ENCODE measurements at places on chromosomes 5 and 9. TPM values are rescaled to one million over a fixed set of nuclear protein-coding genes. Genes with fewer than 3 reads are reported as not detected.
A peak's percentile ranks its signal among the peaks of the same experiment; 100 is the strongest.

Gene SAPCD2
- 0.22 TPM for total RNA-seq

Gene F12
- 354 TPM for total RNA-seq

Gene PCDHGA12
- total RNA-seq, result 1.6 TPM

Gene IL7R
- 1.2 TPM for total RNA-seq

Gene PCDHGB7
- 3.7 TPM for total RNA-seq

Gene CAVIN4
- 0.13 TPM for total RNA-seq

Gene SCGB3A2
- total RNA-seq, result not detected

Gene NXNL2
- not detected for total RNA-seq

Gene VCAN
- 3.8 TPM for total RNA-seq

Gene SPATA31A6
- not detected for total RNA-seq

Gene RRAGA
- total RNA-seq, result 34.3 TPM

Gene IL6ST
- total RNA-seq, result 308 TPM

Gene ANKRD34B
- not detected for total RNA-seq

DNA sequence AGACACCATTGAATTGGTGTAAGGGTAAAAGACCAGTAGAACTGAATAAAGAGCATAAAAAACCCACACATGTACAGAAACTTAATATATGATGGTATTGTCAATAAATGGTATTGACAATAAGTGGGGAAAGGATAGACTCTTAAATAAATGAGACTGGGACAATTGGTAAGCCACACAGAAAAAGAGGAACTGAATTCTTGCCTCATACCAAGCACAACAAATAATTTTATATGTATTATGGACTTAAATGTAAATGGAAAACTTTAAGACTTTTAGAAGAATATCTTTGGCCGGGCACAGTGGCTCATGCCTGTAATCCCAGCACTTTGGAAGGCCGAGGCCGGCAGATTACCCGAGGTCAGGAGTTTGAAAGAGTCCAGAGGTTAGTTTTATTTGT, 37.9 kb upstream of the PPP2CA start:
- no peaks in the 10 kb centered on the region for H3K27me3 ChIP-seq
- H3K27ac ChIP-seq, result no peak overlapping the region
- no peak overlapping the region for H3K4me3 ChIP-seq
- no peaks in the 10 kb centered on the region for H3K4me1 ChIP-seq
- no peak for DNase-seq
- no peaks in the 10 kb centered on the region for H3K36me3 ChIP-seq

- no peaks in the 10 kb centered on the region for H3K36me3 ChIP-seq
- H3K4me1 ChIP-seq, result no peaks in the 10 kb centered on the region
- H3K27ac ChIP-seq, result no peak overlapping the region
Observed at GRCh38 chr5:147733075-147733474, 49.5 kb downstream of the JAKMIP2 start.

DNA sequence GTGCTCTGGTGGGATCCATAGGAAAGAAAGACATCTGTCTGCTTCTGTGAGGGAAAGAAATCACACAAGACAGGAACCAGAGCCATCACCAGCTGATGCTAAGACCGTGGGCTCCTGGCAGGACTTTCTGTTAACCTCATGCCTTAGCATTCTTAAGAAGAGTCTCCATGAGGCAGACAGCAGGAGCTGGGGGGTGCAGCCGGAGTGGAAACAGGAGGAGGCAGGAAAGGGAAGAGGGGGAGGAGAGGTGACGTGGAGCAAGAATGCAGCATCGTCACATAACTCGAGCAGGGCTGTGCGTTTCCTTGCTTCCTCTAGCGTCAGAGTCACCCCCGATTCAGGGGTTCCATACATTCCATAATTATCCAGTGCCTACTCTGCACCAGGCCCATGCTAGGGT, 53.6 kb downstream of the ERGIC1 start:
- H3K4me3 ChIP-seq, result no peak overlapping the region
- H3K27me3 ChIP-seq, result no peaks in the 10 kb centered on the region
- peak; percentile 69 for DNase-seq
- H3K27ac ChIP-seq, result peak overlapping the region; percentile 91

- peak overlapping the region; percentile 83 for H3K27ac ChIP-seq
- H3K36me3 ChIP-seq, result no peaks in the 10 kb centered on the region
- H3K4me1 ChIP-seq, result peaks cover 7% of the 10 kb centered on the region
- no peaks in the 10 kb centered on the region for H3K27me3 ChIP-seq
Observed at GRCh38 chr5:61332358-61332749, 296 bp downstream of the ZSWIM6 start.

DNA sequence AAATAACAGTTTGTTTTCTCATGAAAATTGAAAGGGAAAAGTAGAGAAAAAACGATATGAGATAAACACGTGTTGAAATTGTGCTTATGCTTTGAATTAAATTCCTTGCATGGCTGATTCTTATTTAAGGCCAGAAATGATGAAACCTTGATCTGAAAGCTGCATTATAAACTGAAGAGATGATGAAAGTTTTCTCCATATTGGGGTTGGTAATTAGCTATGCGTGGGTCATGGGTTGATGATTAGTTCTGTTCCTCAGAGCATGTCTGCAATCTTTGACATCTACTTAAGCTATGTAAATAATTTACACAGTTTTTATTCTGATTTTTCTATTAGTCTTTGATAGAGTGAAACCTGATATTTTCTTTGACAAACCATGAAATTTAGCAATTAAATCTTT, 264.1 kb downstream of the CD180 start:
- H3K4me1 ChIP-seq, result no peaks in the 10 kb centered on the region
- H3K36me3 ChIP-seq, result no peaks in the 10 kb centered on the region
- DNase-seq, result no peak
- H3K27ac ChIP-seq, result no peak overlapping the region
- no peak overlapping the region for H3K4me3 ChIP-seq

DNA sequence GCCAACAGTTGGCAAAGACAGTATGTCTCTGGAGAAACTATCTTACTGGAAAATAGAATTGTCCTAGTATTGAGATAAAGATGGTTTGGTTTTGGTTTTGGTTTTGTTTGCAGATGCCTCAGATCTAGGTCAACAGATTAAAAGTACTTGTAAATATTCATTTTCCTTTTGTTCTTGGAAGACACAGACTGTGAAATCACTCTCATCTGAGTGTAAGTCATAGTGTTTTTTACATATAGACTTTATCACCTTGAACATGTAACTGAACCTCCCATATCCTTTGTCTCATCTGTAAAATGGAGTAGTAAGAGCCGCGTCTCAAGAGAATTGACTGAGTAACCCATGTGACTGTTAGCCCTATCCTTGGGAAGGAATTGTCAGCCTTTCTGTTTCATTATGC, 34.3 kb downstream of the MAP3K1 start:
- no peak overlapping the region for H3K27ac ChIP-seq
- no peaks in the 10 kb centered on the region for H3K36me3 ChIP-seq
- H3K4me3 ChIP-seq, result no peak overlapping the region

DNA sequence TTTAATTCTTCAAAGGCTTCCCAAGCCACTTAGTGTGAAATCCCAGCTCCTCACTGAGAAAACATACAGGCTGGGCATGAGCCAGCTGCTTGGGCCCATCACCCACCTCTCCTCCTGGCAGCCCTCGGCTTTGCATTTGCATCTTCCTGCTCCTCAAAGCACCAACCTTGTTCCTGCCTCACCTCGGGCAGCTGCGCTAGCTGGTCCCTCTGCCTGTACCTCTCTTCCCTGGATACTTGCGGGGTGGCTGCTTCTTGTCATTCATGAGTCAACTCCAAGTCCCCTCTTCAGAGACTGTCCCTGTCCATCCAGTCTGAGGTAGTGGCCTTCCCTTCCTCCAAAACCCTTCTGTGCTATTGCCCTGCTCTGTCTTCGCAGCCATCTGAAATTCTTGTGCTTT, 116.1 kb upstream of the CXCL14 start:
- H3K4me3 ChIP-seq, result no peak overlapping the region
- no peak for DNase-seq
- H3K4me1 ChIP-seq, result no peaks in the 10 kb centered on the region
- H3K36me3 ChIP-seq, result no peaks in the 10 kb centered on the region
- H3K27me3 ChIP-seq, result no peaks in the 10 kb centered on the region
- no peak overlapping the region for H3K27ac ChIP-seq

- no peak overlapping the region for H3K27ac ChIP-seq
- no peaks in the 10 kb centered on the region for H3K27me3 ChIP-seq
- no peak overlapping the region for H3K4me3 ChIP-seq
- no peaks in the 10 kb centered on the region for H3K36me3 ChIP-seq
- H3K4me1 ChIP-seq, result peaks cover 10% of the 10 kb centered on the region
Observed at GRCh38 chr5:173862047-173862477, 26.1 kb upstream of the CPEB4 start.

DNA sequence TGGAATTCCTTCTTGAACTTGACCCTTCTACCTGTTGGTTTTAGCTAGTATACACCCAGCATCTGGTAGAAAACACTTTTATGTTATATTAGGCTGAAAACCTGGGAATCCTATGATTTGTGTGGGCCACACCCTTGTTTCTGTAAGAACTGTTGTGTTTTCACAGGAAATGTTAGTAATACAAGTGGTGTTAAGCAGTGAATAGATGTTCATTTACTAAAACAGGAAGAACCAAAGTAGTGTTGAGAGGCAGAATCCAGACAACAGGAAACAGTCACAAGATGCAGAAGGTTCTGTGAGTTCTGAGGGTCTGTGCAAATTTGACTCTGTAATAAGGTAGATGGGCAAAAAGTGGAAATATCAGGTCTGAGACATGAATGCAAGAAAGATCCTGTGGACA, 73.0 kb upstream of the RAI14 start:
- no peak overlapping the region for H3K27ac ChIP-seq
- no peak overlapping the region for H3K4me3 ChIP-seq
- no peaks in the 10 kb centered on the region for H3K27me3 ChIP-seq
- DNase-seq, result no peak
- no peaks in the 10 kb centered on the region for H3K36me3 ChIP-seq

DNA sequence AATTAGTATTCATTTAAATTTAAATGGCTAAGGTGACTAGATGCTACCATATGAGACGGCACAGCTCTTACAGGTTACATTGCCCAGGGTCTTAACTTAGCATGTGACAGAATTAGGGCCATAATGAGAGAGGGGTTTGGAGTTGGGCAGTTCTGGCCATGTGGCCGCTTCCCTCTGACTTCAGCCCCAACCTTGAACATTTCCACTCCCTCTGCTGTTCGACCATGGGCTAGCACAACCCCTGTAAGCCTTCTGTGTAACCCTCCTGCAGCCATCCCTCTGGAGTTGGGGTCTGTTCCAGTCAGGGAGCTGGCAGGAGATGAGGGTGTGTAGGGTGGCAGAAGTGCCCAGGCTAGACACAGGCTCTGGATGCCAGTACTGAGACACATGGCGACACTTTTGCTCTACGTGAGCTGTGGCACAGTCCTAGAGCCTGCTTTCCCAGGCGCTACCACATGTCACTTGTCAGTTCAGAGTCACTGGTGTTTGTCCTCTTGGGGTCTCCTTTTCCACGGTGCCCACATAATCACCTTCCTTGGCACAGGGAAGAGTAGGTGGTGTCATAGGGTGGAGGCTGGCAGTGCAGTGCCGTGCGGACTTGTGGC, 128.7 kb upstream of the PITX1 start:
- no peak for DNase-seq
- no peaks in the 10 kb centered on the region for H3K4me1 ChIP-seq
- no peaks in the 10 kb centered on the region for H3K27me3 ChIP-seq
- no peak overlapping the region for H3K27ac ChIP-seq
- H3K4me3 ChIP-seq, result no peak overlapping the region

DNA sequence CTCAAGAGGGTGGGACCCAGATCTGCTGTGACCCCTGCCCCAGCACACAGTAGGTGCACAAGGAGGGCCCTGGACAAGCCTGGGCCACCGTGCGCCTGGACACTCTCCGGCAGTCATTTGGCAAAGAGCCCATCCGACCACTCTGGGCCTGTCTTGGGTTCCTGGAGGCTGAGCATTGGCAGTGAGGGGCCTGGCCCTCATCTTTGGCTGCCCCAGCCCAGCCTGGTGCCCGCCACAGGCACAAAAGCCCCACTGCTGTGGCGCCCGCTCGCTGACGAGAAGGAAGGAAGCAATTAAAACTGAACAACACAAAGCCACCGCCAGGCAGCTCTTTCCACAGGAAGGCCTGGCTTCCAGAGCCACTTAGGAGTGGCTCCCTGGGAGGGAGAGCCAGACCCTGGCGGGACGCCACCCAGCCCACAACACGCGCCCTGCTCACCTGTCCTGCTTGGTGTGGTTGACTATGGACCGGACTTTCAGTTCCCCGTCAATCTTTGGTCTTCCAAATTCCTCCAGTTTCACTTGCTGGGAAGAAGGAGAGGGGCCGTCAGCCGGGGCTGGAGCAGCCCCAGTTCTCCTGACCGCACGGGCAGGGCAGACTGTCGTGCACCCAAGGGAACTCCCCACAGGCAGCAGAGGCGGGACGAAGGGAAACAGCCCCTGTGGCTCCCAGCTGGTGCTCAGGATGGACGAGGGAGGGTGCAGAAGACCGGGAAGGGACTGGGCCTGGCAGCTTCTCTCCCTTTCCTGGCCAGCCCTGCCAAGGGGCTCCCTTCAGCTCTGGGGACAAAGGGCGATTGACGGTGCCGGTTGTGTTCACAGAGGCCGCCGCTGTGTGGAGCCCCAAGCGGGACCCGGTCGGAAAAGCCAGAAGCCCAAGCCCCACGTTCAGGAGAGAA, 50.9 kb upstream of the SARDH start:
- H3K4me3 ChIP-seq, result no peak overlapping the region
- H3K4me1 ChIP-seq, result no peaks in the 10 kb centered on the region
- DNase-seq, result peak; percentile 85
- no peaks in the 10 kb centered on the region for H3K36me3 ChIP-seq
- peak overlapping the region; percentile 57 for H3K27ac ChIP-seq

DNA sequence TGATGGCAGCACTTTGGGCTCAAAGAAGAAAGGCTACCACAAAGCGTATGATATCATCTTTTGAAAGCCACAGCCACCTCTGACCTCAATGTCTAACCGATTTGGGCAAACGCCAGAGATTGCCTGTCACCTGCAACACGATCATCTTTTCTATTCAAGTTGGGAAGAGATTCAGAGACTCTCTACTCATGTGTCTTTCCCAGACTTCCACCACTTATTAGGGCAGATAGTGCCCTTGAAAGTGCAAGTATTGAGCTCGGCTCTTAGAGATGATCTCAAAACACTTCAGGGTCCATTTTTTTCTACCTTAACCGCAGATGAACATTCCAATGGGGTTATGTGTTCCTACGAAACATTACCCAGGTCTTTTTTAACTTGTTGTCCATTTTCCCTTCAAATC, 213.7 kb downstream of the DRD1 start:
- no peaks in the 10 kb centered on the region for H3K27me3 ChIP-seq
- no peak overlapping the region for H3K27ac ChIP-seq

GRCh38 chr9:16727452-16728136, 142.9 kb downstream of the BNC2 start:
- H3K27ac ChIP-seq, result peak overlapping the region; percentile 30
- H3K27me3 ChIP-seq, result no peaks in the 10 kb centered on the region
- no peaks in the 10 kb centered on the region for H3K36me3 ChIP-seq
- DNase-seq, result no peak
- no peaks in the 10 kb centered on the region for H3K4me1 ChIP-seq

DNA sequence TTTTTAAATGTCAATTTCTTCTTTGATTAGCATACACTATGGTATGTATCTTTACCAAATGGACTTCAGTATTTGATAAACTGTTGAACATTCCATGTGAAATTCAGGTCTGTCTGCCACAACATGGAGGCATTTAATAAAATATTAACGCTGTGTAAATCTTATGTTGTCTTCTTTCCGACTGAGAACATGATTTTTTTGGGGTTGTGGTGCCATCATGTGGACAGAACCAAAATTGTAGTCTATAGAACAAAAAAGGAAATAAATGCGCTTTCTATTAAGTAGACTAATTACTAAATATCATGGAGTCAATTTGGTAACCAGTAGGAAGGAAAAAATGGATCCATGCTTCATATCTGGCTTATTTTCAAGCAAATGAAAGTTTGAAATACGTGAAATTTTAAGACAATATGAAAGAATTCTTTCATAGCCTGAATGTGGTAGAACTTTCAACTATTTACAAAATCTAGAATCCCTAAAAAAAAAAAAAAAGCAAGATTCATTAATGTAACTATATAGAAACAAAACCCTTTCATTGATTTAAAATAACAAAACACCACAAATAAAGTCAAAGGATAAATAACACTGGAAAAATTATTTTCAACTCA, 2.8 kb upstream of the PLK2 start:
- H3K4me3 ChIP-seq, result peak overlapping the region; percentile 11
- DNase-seq, result no peak
- no peaks in the 10 kb centered on the region for H3K4me1 ChIP-seq
- H3K27ac ChIP-seq, result peak overlapping the region; percentile 98

Measured in right lobe of liver (tissue), 6 donors.